ENCODE measurements at places on chromosomes 3 and 15.

- no peak for DNase-seq
Measured at GRCh38 chr15:81825136-81825535, 220.7 kb downstream of the MEX3B start.

- no peak for DNase-seq
Measured at GRCh38 chr3:46414739-46415138, 7.7 kb downstream of the CCRL2 start.

DNA sequence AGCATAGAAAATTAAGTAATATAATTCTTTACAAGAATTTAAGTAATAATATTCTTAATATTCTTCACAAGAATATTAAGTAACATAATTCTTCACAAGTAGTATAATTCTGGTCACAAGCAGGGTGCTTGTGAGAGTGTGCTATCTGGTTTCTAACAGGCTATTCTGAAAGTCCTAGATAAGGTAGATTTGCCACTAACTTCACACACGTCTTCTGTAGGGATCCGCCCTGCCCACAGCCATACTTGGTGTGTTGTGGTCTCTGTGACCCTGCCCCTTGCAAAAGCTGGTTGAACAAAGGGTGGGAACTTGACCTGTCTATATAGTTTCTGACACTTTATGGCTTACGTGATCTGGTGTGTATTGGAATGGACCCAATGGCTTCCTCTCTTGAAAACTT, 253.4 kb upstream of the MDFIC2 start:
- DNase-seq: no peak

DNA sequence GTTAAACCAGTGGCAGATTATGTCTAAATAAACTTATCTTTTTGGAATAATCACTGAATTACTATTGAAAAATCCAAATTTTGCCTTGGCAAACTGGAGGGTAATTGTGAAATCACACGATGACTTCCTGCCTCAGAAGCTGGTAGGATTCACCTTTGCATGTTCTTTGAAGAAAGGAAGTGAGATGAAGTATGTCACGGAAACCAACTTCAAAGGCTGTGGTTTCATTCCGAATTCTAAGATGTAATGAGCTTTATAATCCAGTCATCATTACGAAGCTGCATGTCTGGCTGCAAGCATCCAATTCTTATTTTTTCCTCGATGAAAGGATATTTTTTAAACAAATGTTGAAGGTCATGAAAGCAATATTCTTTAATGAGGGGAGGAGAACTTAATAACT, 15.0 kb upstream of the ZBED2 start:
- no peak for DNase-seq

DNA sequence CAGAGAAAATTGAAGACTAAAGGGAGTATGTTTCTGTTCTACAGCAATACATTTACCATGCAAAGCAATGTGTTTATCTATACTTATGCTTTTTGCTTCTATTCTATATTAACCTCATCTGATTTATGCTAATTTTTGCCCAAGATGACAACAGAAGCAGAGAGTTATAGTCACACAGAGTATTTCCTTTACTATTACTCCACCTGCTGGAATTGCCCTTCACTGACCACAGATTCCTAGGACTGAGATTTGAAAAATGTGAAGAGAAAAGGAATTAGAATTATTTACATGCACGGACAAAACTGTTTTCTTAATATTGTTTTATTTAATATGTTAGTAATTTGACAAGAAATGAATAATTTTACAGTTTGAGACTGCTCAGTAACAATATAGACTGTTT, 745.6 kb downstream of the VGLL3 start:
- no peak for DNase-seq

GRCh38 chr15:73924171-73924921, 1.9 kb upstream of the LOXL1 start:
- no peak for DNase-seq

- no peak for DNase-seq
Measured at GRCh38 chr3:127161236-127161635, 31.7 kb upstream of the PRR23E start.

DNA sequence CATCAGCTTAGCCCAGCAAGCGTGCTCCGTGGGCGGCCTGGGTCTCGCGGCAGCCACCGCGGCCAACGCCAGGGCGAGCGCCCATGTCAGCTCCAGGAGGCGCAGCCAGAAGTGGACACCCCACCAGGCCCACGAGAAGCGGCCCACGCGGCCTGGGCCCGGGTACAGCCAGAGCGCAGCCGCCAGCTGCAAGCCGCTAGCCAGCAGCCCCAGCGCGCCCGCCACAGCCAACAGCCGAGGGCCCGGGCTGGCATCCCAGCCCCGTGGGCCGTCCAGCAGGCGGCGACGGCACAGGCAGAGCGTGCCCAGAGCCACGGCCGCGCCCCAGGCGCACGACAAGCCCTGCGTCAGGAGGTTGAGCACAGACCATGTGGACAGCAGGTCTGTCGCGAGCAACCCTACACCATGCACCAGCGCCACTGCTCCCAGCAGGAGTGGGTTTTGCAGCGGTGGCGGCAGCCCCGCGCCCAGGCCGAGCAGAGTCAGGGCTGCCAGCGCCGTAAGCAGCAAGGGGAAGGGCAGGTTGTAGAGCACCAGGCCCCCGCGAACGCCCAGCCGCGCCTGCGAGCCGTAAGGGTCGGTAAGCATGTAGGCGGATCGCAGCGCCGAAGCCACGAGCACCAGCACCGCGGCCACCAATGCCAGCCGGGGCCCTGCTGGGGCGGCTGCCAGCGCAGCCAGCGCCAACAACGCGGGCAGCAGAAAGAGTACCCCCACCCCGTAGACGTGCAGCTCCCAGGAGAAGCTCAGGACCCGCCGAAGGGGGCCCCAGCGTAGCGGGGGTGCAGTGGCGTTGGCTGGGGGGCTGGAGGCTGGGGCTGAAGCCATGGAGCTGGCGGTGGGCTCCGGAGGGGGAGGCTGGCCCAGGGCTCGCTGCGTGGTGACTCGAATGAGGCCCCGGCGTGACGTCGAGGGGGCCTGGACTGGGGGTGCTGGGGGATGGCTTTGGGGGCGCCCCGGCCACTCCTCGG, 4.9 kb downstream of the PRRT3 start:
- no peak for DNase-seq

DNA sequence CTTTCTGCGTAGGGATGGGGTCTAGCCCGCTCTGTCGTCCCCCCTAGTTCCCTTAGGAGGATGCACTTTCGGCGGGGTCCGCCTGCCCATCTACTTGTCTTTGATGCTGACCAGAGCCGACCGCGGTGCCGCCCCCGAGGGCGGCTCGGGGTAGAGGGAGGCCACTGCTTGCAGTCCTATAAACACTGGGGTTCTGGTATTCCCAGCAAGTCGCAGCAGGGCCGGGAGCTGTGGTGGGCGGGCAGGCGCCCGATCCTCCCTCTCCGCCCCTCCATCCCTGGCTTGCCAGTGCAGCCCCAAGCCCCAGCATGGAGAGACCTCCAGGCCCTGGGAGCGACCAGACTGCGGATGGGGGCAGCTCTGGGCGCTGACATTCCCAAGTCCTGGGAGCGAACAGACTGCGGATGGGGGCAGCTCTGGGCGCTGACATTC, 830 bp downstream of the SEMA4B start:
- DNase-seq: no peak

GRCh38 chr3:113063126-113063894, 72.5 kb downstream of the GTPBP8 start:
- DNase-seq: no peak

DNA sequence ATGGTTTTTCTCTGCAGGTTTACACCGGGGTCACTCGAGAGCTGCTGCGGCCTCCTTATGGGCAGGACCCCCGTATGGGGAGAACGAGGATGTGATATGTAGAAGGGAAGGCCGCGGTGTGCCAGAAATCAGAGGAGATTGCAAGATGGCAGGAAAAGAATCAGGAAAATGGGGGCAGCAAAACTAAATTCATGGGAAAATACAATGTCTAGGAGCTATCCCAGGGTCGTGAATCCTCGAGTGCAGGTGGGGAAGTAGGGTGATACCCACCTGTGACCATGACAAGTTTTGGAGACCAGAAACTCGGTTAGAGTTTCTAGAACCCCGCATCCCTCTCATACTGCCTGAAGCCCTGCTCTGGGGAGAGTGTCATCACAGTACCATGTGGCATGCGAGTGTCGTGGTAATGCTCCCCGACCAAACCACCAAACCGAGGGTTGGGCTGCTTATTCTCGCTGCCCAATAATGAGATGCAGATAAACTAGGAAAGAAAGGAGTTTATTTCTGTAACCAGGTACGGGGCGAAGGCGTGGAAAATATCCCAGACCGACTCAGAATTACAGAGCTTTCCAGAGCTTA, 781 bp downstream of the TRNT1 start:
- DNase-seq: no peak

- DNase-seq: no peak
Measured at GRCh38 chr15:74384881-74385643, 17.6 kb upstream of the CYP11A1 start.

DNA sequence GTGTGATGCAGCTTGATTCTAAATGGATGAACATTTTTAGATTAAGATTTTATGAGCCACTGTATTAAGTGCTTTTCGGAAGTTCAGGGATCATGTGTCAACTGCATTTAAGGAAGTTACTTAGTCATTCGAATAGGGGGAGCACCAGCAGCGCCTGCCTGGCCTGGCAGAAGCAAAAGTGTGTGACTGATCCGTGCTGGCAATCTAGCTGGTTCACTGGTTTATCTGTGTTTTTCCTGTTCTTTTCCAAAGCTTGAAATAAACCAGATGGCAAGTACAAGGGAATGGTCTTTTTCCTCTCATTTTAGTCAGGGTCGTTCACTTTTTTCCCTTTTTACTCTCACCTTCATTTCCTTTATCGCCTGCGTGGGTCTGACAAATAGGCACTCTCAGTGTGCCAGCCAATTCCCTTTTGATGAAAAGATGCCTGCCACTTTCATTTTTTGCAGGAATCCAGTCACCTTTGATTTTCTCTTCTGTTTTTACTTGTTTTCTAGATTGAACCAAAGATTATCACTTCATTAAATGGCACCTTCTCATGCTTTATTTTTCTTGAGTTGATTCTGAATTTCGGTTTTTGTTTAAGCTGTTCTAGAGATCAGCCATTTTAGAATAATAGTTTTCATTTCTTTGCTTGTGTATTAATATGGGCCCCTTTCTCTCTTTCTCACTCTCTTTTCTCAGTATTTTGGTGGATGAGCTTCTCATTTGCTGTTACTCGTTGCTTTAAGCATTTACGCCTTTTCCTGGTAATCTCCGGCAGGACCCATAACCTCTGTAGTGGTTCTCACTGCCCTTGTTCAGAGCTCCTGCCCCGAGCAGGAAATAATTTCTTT, 2.8 kb downstream of the ABHD2 start:
- DNase-seq: peak; percentile 68

- DNase-seq: no peak
Measured at GRCh38 chr3:56764904-56765547, 36.7 kb downstream of the ARHGEF3 start.

GRCh38 chr3:69292185-69292584, 93.7 kb downstream of the FRMD4B start:
- no peak for DNase-seq

DNA sequence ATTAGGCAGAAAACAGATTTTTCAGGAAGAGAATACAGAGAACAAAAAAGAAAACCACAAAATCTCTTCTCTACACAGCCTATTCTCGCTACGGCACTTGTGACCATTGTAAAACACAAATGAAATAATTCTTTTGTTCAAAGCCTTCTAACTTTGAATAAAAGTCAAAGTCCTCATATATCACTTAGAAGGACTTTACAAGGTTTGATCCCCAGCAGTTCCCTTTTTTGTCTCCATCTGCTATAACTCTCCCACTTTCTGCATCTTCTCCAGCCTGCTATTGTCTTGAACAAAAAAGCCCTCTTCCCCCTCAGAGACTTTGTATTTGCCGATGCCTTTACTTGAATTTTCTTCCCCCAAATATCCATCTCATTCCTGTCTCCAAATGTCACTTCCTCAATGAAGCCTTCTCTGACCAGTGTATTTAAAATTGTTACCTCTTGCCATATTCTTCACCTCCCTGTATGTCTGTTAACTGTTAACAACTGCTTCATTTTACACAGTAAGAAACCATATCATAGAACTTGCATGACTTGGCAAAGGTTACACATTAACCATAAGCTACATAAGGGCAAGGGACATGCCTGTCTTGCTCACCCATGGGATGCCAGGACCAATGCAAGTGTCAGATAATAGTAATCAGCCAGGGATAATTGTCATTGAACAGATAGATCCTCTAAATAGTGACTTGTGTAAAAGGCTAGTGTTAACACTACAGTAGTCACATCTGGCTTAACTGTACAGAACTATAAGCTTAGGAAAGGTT, 122.4 kb downstream of the CBLB start:
- DNase-seq: no peak

DNA sequence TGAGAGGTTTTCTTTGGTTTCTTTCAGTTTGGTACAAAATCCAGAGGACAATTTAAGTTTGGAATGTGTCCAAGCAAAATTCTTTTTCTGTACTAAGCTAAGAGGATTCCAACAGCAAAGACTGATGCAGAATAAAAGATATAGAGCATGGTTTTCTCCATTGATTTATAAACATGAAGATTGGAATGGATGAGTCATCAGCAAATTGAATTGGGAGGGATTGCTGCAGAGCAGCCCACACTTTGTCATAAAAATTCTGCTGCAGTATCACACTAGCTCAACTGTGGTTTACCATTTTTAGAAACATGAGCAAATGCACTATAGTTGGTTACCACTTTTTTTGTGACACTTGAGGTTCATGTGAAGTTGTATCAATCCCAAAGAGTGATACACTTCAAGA, 16.1 kb upstream of the LARP6 start:
- DNase-seq: no peak

GRCh38 chr3:13251166-13251903, 168.8 kb downstream of the NUP210 start:
- DNase-seq: no peak

- DNase-seq: no peak
Measured at GRCh38 chr15:91865950-91866349, 12.4 kb downstream of the SLCO3A1 start.

DNA sequence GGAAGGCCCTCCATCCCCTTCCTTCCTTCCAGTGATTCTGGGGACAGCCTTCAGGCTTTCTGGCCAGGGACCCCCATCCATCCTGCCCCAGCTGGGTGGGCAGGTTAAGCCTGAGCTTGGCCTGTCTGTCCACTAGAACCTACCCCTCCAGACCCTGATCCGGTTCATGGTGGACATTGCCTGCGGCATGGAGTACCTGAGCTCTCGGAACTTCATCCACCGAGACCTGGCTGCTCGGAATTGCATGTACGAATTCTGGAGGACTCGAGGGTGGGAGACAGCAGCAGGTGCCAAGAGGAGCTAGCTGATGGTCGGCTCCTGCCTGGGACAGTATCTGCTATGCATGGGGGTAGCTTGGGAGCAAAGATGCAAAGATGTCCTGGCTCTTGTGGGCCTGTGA, 13.9 kb downstream of the TYRO3 start:
- no peak for DNase-seq

DNA sequence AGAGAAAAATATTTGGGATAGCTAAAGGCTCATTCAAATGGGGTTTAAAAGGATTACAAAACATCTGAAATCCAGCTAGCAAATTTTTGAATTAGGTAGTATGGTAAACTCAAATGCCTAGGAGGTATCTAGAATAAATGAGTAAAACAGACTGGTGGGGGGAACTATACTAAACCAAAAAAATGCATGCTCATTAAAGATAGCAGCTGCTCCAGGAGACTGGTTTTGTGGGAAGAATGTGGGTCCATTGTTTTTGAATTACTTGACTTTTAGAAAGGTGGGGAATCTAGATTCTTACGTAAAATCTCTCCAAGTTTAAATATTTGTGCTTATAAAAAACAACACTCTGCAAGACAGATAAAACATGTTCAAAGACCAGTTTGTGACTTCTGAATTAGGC, 73.8 kb downstream of the LEKR1 start:
- no peak for DNase-seq

Measured in KG1 (cell line).